ENCODE measurements at places on chromosomes 5 and 9.

GRCh38 chr5:73983644-73984043 is 357.6 kb downstream of the ARHGEF28 start:
- DNase-seq, result no peak

DNA sequence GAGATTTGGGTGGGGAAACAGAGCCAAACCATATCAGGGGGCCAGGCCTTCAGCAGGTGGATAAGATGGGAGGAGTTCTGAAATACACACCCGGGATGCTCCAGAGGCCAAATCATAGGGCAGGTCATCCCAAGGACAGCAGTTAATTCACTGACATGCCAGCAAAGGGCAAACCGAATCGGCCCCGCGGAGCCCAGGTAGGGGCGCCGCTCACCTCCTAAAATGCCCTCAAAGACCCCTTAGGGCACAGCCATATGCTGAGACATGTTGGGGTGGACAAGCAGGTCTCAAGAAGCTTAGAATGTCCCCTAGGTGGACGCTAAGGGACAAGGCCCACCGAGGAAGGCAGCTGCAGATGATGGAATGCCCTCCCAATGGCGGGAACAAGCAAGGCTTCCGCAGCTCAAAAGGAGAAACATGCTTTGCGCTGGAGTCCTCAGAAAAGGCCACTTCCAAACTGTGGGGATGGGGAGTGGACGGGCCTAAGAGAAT is 144.9 kb downstream of the ERCC6L2 start:
- DNase-seq, result no peak

DNA sequence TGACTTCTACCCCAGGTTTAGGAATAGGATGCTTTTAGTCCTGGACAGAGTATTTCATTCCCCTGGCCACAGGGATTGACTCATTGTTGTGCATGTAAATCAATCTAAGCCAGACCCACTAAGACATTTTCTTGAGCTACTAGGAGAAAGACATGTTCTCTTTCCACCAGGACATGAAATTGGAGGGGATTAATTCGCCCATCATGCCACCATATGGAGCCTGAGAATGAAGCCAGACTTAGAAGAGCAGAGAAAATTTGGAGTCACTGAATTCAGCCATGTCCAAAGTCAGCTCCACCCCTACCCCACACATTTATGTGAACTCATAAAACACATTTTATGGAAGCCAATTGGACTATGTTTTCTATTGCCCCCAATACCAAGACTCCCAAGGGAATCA is 322.5 kb downstream of the NFIB start:
- no peak for DNase-seq

DNA sequence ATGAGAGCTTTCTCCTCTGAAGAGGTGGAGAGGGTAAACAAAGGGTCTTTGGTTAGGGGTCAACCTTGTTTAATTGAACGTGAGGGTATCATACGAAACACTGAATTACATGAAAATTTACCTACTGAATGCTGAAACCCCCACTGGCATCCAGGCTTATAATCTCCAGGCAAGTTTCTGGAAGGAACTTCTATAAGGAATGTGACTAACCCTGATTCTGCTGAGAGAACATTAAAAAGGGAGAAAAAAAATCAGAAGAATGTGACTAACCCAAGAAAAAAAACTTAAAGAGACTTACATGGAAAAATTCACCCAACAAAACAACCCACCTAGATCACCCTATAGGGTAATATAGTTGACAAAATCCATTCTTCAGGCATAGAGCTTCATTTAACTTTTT is 55.5 kb downstream of the APC start:
- no peak for DNase-seq

- DNase-seq, result no peak
Measured at GRCh38 chr5:160036243-160036642, 27.3 kb downstream of the TTC1 start.

DNA sequence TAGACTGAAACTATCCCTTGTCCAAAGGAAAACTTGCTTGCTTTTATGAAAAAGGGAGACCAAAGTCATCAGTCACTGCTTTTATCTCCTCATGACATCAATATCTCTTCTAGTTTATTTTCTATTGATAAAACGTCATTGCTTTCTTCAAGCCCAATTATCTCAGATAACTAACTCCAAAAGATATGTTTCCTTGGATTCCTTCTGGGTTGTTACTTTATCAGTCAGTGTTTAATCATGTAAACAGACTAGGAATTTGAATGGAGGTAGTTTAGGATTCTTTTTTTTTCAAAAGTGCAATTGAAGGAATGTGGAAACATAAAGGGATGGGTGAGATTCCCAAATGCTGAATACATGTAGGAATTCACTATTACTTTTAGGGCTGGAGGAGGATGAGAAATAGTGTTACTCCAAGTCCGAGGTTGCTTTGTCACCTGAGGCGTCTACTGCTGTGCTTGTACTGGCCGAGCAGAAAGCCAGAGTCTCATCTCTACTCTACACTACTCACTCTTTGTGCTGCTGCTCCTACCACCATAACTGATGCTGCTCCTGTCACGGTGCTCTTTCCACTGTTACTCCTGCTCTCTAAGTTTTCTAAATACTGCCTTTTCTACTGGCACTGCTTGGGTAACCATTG is 1697.1 kb upstream of the NUDT12 start:
- no peak for DNase-seq

DNA sequence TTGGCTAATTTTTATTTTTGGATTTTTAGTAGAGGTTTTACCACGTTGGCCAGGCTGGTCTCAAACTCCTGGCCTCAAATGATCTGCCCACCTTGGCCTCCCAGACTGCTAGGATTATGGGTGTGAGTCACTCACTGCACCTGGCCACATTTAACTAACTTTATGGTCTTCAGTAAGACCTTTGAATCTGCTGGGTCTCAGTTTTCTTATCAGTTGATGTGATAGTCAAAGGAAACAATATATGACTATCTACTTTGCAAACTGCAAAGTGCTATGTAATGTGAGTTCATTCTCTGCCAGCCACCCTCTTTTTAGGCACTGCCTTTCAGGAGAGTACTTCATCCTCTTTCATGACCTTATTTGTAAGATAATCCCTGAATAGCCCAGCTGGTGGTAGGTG is 474.7 kb downstream of the PDE4D start:
- no peak for DNase-seq

DNA sequence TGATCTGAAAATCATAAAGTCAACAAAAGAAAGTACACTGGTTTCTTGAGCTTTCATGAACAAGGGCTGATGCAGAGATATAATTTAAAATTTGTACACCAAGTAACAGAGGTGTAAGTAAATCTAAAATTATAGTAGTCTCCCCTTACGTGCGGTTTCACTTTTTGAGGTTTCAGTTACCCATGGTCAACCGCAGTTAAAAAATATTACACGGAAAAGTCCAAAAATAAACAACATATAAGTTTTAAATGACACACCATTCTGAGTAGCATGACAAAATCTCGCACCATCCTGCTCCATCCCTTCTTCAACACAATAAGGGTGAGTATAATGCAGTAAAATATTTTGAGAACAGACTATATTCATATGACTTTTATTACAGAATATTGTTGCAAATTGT is 54.4 kb downstream of the AUH start:
- DNase-seq, result no peak

DNA sequence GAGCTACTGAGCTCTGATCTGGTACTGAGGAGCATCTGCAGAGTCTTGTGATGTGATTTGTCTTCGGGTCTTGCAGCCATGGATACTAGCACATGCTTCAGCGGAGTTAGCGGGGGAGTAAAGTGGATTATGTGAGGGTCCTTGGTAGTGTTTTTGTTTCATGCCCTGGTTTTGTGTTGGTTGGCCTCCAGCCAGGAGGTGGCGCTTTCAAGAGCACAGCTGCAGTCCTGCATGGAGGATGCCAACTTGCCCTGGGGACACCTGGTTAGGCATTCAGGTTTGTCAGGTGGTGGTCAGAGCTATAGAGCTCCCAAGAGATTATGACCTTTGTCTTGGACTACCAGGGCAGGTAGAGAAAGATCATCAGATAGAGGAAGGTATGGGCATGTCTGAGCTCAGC is 185.8 kb upstream of the CDH6 start:
- DNase-seq, result no peak

GRCh38 chr5:114252226-114252625 is 109.6 kb upstream of the KCNN2 start:
- no peak for DNase-seq

- no peak for DNase-seq
Measured at GRCh38 chr9:36966371-36967097, 67.5 kb downstream of the PAX5 start.

DNA sequence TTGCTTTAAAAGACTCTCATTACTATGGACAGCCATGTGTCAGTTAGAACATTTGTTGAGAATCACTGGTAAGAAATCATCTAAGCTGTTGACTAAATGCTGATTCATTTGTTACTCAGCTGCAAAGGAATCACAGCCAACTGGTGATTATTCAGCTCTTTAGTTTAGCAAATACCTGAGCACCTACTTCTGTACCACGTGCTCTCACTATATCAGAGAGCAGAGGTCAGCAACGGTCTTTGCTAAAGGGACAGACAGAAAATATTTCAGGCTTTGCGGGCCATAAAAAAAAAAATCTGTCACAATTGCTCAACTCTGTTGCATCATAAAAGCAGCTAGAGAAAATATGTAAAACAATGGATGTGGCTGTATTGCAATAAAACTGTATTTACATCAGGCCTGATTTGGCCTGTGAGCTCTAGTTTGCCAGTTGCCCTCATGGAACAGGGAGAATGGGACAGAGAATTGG is 377.6 kb downstream of the DNAH5 start:
- DNase-seq, result peak; percentile 87

- DNase-seq, result peak; percentile 60
Measured at GRCh38 chr9:38339496-38339895, 53.0 kb upstream of the ALDH1B1 start.

DNA sequence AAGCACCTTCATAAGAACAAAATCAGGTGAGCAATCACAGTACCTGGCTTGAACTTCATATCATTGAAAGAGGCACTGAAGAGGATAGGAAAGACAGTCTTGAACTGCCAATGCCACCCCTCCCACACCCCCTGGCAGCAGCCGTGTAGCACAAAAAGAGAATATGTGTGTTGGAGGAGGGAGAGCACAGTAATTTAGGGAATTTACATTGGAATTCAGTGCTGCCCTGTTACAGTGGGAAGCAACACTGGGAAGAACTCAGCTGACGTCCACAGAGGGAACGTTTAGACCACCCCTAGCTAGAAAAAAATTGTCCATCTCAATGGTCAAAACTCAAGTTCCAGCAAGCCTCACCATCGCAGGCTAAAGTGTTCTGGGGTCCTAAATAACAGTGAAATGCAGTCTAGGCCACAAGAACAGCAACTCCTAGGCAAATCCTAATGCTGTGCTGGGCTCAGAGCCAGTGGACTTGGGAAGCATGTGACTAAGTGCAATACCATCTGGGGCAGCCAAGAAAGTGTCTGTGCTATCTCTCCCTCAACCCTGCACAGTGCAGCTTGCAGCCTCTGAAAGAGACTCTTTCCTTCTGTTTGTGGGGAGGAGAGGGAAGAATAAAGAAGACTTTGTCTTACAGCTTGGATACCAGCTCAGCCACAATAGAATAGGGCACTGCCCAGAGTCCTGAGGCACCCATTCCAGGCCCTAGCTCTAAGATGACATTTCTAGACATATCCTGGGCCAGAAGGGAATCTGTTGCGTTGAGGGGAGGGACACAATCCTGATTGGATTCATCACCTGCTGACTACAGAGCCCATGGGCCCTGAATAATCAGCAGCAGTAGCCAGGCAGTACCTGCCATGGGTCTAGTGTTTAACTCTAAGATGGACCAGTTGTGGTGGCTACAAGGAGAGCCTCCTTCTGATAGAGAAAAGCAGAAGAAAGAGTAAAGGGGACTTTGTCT is 62.1 kb upstream of the VLDLR start:
- peak; percentile 95 for DNase-seq

DNA sequence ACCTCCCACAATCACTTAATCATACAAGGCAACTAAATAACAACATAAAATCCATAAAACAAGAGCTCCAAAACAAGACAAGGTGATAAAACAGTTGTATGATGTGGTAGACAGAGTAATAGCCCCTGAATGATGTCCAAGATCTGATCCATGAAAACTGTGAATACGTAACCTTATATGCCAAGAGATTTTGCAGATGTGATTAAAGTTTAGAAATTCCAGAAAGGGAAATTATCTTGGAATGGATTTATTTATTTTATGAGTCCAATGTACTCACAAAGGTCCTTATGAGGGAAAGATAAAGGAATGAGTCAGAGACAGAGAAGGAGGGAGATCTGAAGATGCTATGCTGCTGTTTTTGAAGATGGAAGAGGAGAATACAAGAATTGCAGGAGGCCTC is 1775.7 kb upstream of the C9orf72 start:
- DNase-seq, result no peak

DNA sequence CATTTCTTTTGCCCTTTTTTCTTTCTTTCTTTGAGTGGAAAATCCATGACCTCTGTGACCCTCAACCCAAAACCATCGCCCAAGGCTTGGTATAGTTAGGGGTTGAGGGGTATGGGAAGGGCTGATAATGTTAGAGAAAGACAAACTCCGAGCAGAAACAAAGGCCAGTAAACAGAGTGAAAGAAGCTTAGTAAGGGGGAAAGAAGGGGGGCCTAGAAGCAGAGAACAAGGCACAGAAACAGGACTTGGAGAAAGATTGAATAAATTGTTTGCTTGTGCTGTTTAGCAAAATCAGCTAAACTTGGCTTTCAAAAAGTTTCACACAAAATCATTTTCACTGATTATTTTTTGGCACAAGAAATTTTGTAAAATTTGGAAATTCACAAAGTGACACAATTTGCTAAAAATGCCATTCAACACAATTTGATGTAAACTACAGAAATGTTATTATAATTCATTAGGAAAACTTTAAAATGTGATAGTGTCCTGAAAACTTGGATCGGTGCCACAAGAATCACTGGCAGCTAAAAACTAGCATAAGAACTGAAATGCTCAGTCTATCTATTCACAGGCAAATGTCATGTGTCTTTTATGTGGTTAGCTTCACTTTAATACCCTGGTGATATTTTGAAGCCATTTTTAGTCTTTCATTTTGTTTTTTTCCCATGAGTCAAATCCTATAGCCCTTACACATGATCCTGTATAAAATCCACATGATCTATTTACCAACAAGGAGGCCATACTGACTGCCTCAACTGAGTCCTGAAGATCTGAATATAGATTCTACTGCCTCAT is 276.4 kb downstream of the NR2F1-AS1 start:
- DNase-seq, result no peak

DNA sequence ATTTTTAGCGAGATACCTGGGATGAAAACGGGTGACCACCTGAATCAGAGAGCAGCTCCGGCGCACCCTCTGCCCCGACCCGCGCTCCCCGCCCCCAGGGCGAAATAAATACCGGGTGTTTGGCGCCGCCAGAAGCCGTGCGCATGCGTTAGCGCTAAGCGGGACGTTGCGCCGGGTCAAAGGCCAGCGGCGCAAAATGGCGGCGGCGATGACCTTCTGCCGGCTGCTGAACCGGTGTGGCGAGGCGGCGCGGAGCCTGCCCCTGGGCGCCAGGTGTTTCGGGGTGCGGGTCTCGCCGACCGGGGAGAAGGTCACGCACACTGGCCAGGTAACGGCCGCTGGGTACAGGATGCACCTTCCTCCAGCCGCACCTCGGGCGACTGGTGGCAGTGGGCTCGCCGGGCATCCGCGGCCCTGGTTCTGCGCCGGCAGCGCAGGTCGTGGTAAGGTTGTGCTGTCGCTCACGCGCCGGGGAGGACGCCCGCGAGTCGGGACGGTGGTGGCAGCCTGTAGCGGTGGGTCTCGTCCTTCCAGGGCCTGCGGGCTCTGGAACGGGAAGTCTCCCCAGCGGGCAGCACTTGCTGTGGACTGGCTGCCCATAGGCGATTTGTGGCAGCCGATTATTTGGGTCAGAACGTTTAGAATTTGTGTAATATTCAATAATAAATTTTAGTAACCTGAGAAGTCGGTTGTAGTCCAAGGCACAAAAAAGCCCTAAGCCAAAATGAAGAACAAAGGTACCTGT is at the start of gene NDUFS6:
Gene NDUFS6, plus strand, starts transcription at position 186 of the 745 bp plus-strand sequence. Its CDS starts 11 bp downstream, at position 197.
- DNase-seq, result peak; percentile 55

Data from IMR-90 (cell line).